ENCODE measurements at places on chromosomes 7 and 10.

DNA sequence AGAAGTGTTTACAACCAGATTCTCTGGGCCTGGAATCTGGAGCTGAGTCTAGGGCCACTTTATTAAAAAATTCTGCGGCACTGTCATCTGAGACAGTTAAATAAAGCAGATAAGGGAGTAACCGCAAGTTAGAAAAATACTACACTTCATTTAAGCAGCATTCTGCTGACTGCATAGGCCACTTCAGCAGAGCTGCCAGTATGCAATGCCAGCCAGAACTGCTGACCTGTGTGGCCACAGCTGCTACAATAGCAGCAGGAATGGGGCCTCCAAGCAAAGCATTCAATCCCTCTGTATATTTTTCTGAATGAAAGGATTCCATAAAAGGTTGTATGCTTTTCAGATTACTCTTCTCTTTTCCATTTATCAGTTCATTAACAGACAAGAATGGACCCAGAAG is 136.0 kb downstream of the COL28A1 start:
- H3K4me1 ChIP-seq: no peaks in the 10 kb centered on the region
- no peak overlapping the region for H3K4me3 ChIP-seq
- H3K27ac ChIP-seq: no peak overlapping the region
- H3K36me3 ChIP-seq: no peaks in the 10 kb centered on the region
- no peaks in the 10 kb centered on the region for H3K27me3 ChIP-seq
- no peak for DNase-seq

DNA sequence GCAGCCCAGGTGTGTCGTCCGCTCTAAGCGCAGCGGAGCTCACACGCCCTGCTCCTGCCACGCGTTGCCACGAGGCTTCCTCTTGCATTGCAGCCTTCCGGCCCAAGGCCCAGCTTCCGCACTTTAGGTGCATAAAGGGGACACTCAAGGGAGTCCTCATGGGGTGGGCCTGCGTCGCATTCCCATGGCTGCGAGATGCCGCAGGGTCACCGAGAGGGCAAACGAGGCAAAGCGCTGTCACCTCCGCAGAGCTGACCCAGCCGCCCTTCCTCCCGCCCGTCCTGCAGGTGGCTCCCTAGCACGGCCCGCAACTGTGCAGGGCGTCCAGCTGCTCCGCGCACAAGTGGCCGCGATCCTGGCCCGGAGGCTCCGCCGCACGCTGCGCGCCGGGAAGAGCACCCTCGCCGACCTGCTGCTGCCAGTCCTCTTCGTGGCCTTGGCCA is 283.5 kb downstream of the ABCA13 start:
- H3K27ac ChIP-seq: no peak overlapping the region
- no peak for DNase-seq
- no peaks in the 10 kb centered on the region for H3K36me3 ChIP-seq
- H3K4me1 ChIP-seq: no peaks in the 10 kb centered on the region
- H3K4me3 ChIP-seq: no peak overlapping the region

GRCh38 chr7:96322373-96322695 is 436 bp upstream of the SLC25A13 start:
- DNase-seq: no peak
- H3K36me3 ChIP-seq: no peaks in the 10 kb centered on the region
- H3K4me3 ChIP-seq: peak overlapping the region; percentile 98
- peaks cover 35% of the 10 kb centered on the region for H3K4me1 ChIP-seq
- H3K27ac ChIP-seq: peak overlapping the region; percentile 99

DNA sequence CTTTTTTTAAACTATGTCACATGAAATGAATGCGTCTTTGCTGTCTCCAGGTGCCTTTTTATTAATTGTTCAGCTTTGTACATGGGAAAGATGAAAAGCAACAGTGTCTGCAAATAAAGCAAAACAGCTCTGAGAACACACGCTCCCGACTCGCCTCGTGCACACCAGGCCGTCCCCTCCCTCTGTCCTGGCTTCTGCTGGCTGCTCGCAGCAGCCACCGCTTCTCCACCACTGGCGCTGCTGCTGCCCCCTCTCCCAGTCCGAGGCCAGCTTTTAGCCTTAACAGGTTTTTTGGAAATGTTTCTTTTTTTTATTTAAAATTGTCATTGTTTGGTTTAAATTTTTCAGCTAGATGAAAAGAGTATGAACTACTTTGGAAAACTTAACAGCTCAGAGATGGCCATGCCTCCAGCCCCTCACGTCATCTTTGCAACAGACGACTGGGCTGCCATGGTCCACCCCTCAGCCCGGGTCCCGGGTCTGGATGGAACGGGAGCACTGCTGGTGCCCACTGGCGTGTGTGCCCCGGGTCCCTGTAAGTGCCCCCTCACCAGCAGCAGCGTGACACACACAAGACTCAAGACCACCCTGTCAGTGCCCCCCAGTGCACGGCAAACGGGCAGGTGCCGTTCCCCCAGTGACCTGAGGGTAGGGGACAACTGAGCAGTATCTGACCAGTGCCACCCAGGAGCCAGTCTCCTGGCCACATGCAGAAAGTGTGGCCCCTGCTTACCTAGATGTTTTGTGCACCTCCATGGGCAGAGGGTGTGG is 415.6 kb upstream of the FOXK1 start:
- H3K27ac ChIP-seq: no peak overlapping the region
- no peaks in the 10 kb centered on the region for H3K27me3 ChIP-seq
- H3K36me3 ChIP-seq: no peaks in the 10 kb centered on the region

- no peaks in the 10 kb centered on the region for H3K36me3 ChIP-seq
- H3K27me3 ChIP-seq: no peaks in the 10 kb centered on the region
- no peak overlapping the region for H3K4me3 ChIP-seq
- peak overlapping the region; percentile 42 for H3K27ac ChIP-seq
Measured at GRCh38 chr10:86782701-86783418, 26.4 kb downstream of the BMPR1A start.

DNA sequence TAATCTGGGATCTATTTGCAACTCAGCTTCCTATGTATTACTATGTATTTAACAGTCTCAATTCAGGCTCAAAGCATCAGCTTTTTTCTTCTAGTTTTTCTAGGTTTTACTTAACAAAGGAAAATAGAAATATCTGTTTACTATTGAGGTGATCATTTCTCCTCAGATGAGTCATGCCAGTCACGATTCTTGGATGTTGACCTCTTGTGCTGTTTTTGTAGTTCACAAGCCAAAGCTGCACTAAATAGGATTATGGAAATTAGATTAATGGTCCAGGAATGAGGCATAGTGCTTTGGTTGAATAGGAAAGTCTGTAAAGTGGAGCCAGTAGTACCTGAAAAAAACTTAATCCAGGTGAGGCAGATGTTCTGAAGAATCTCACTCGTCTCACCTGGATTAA is 198.3 kb upstream of the KAT6B start:
- no peak for DNase-seq
- H3K27me3 ChIP-seq: no peaks in the 10 kb centered on the region
- no peak overlapping the region for H3K4me3 ChIP-seq
- no peaks in the 10 kb centered on the region for H3K36me3 ChIP-seq

DNA sequence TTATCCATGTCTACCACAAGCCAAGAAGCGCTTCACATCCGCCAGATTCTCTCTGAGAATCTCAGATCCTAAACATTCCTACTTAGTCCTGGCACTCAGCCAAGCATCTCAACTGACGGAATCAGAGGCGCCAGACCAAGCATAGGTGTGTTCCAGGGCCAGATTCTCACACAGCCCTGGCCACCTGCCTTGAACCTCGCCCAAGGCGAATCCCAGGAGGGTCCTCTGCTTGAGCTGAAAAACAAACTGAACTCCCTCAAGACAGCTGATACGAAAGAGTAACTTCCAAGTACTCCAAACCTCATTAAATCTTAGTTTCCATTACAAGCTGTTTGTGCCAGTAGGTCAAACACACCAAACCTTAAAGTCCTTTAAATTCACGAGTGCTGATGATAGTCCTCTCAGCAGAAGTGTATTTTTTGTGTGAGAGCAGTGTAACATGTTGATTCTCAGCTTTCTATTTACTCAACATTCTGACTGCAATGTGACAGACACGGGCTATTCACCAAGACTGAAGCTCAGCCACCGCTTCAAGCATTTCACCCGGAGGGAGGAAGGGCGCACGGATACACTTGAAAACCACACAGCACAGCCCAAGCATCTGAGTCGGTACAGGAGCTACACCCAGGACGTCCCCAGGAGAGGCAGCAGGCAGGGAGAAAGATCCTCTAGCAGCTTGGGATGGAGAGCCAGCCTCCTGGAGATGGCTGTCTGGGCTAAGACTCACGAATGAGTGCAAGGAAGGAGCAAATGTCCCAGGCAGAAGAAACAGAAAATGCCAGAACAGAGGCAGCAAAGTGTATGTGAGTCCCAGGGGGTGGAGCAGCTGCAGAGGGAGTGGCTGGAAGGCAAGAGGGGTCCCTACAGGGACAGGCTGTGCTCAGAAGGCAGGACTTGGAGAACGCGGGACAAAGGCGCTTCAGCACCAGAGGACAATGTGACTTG is 6.0 kb downstream of the PARD3 start:
- DNase-seq: peak; percentile 44
- peak overlapping the region; percentile 25 for H3K27ac ChIP-seq
- H3K36me3 ChIP-seq: no peaks in the 10 kb centered on the region
- H3K27me3 ChIP-seq: no peaks in the 10 kb centered on the region
- H3K4me1 ChIP-seq: peaks cover 40% of the 10 kb centered on the region
- peak overlapping the region; percentile 35 for H3K4me3 ChIP-seq

DNA sequence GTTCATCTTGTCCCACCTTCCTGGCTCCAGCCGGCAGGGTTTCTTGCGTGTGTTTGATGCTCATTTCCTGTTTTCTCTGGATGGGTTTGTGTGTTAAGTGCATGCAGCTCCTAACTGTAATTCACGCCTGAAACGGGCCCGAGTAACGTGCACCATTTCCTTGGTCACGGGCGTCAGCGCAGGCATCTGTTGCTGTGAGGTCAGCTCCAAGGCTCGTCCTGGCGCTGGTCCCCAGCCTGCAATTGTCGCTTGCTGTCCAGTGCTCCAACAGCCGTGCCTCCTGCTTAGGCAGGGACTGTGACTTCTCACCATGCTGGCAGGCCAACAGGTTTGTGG is 201.1 kb downstream of the GLRX3 start:
- H3K4me3 ChIP-seq: no peak overlapping the region
- H3K4me1 ChIP-seq: no peaks in the 10 kb centered on the region
- peaks cover 24% of the 10 kb centered on the region for H3K27me3 ChIP-seq
- no peak for DNase-seq
- no peaks in the 10 kb centered on the region for H3K36me3 ChIP-seq

GRCh38 chr7:70951271-70951962 is 180.5 kb upstream of the GALNT17 start:
- no peaks in the 10 kb centered on the region for H3K36me3 ChIP-seq
- no peaks in the 10 kb centered on the region for H3K4me1 ChIP-seq
- H3K27ac ChIP-seq: no peak overlapping the region

DNA sequence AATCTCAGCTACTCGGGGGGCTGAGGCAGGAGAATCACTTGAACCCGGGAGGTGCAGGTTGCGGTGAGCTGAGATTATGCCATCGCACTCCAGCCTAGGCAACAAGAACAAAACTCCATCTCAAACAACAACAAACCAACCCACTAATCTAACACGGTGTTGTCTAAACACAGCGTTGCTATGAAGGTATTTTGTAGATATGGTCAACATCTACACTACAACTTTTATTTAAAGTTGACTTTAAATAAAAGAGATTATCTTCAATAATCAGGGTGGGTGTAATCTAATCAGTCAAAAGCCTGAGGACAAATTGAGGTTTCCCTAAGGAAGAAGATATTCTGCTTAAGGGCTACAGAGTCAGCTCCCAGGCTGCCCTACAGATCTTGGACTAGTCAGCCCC is 24.2 kb downstream of the BAIAP2L1 start:
- H3K4me3 ChIP-seq: no peak overlapping the region
- no peak for DNase-seq
- no peaks in the 10 kb centered on the region for H3K27me3 ChIP-seq
- H3K4me1 ChIP-seq: no peaks in the 10 kb centered on the region

DNA sequence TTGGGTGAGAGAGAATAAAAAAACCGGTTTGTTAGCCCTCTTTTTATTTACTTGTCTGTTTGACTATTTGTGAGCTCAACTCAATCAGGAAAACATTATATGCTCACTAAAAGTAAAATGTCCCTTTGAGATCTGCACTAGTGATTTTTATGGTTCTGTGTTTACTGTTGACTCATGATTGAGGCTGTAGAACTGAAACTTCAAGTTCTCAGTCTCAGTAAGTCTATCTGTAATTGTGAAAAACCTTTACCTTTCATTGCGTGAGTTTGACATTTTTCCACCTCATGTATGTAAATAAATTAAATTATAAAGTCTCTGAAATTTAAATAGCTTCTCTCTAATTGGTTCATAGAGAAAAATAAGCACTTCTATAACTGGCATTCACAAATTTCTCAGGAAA is 17.0 kb upstream of the CASD1 start:
- H3K4me1 ChIP-seq: no peaks in the 10 kb centered on the region
- no peak overlapping the region for H3K4me3 ChIP-seq
- H3K36me3 ChIP-seq: no peaks in the 10 kb centered on the region
- no peak for DNase-seq
- no peak overlapping the region for H3K27ac ChIP-seq
- no peaks in the 10 kb centered on the region for H3K27me3 ChIP-seq

DNA sequence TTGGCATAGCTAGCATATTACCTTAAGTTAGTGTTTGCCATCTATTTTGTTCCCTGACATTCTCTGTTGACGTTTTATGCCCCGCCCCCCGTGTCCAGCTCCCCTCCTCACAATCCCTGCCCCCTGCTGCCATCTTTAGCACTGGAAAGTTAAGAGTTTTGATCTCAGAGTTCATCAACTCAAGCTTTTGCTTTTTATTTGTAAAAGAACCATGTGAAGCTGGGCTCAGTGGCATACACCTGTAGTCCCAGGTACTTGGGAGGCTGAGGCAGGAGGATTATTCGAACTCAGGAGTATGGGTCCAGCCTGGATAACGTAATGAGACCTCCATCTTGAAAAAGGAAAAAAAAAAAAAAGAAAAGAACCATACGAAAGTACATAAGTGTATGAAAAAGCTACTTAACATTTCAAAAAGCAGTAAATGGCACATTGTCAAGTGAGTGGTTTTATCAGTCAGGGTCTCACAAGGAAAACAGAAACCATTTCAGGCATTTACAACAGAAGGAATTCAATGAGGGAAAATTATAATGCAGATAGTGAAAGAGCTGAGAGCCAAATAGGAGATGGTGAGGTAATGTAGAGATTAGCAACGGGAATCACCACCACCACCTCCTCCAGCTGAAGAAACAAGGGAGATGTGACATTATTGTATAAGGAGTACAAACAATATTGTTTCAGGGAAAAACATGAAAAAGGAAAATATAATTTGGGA is 64.9 kb downstream of the MCU start:
- H3K4me3 ChIP-seq: no peak overlapping the region
- no peaks in the 10 kb centered on the region for H3K36me3 ChIP-seq
- no peak overlapping the region for H3K27ac ChIP-seq
- peaks cover 28% of the 10 kb centered on the region for H3K4me1 ChIP-seq
- DNase-seq: no peak

DNA sequence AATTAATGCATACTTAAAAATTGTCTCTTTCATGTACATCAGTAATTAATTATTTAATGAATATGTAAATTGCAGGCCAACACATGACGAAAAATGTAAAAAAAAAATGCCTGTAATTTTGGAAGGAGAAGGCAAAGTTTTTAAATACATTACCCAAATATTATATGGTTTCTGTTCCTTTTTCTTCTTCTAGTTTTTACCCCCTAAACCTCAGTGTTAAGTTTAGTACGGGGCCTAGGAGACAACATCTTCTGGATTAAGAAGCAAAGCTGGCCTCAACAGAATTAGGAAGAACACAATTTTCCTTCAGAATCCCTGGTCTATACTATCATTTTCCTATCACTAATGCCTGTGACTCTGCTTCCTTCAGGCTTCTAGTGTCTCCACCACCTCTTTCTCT is 459.3 kb upstream of the NRP1 start:
- H3K27ac ChIP-seq: no peak overlapping the region
- H3K4me3 ChIP-seq: no peak overlapping the region
- DNase-seq: no peak
- no peaks in the 10 kb centered on the region for H3K27me3 ChIP-seq
- no peaks in the 10 kb centered on the region for H3K4me1 ChIP-seq
- no peaks in the 10 kb centered on the region for H3K36me3 ChIP-seq

GRCh38 chr10:95236068-95236903 is 42.2 kb downstream of the ACSM6 start:
- no peak overlapping the region for H3K27ac ChIP-seq
- H3K27me3 ChIP-seq: no peaks in the 10 kb centered on the region
- H3K4me3 ChIP-seq: no peak overlapping the region
- peaks cover 6% of the 10 kb centered on the region for H3K36me3 ChIP-seq
- no peaks in the 10 kb centered on the region for H3K4me1 ChIP-seq

All from heart right ventricle (tissue), 16 donors.